ENCODE measurements at places on chromosomes 4 and X. TPM values are rescaled to one million over a fixed set of nuclear protein-coding genes. Genes with fewer than 3 reads are reported as not detected.

The PCDH10 gene
- 4.7 TPM for total RNA-seq

The IL13RA1 gene
- total RNA-seq = 35.3 TPM

The GLRA2 gene
- not detected for total RNA-seq

The TRAM1L1 gene
- total RNA-seq = 1.4 TPM

The CLNK gene
- not detected for total RNA-seq

The COL4A6 gene
- 0.79 TPM for total RNA-seq

The SPANXN3 gene
- not detected for total RNA-seq

The CDS1 gene
- total RNA-seq = 11.3 TPM

The DYNLT3 gene
- 26.6 TPM for total RNA-seq

The TMEM47 gene
- 38.7 TPM for total RNA-seq

The CXXC4 gene
- total RNA-seq = 1.0 TPM

The PRSS12 gene
- total RNA-seq = not detected

The CXorf58 gene
- 0.34 TPM for total RNA-seq

The VCX2 gene
- total RNA-seq = not detected

The GPR78 gene
- total RNA-seq = not detected

The LIMCH1 gene
- total RNA-seq = 123 TPM

DNA sequence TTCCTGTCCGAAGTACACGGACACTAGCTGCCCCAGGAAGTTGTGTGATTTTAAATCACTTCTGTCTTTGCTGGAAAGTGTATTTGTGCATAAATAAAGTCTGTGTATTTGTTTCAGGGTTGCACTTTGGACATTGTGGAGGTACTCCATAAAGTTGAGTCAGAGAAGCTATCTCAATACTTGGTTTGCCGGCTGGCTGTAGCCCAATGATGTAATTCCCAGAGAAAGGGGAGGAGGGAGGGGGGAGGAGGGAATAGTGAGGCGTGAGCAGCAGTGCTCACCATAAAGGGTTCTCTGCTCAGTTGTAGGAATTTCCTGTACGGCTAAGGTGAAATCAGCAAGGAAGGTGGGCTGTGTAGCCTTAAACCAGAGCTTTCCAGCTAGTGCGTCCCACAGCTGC is 7.5 kb downstream of the APEX2 start:
- no peaks in the 10 kb centered on the region for H3K4me1 ChIP-seq
- peak; percentile 50 for DNase-seq
- no peak overlapping the region for H3K27ac ChIP-seq
- H3K4me3 ChIP-seq = no peak overlapping the region
- H3K27me3 ChIP-seq = no peaks in the 10 kb centered on the region

- H3K4me1 ChIP-seq = no peaks in the 10 kb centered on the region
- peak; percentile 20 for DNase-seq
- H3K36me3 ChIP-seq = no peaks in the 10 kb centered on the region
These were observed 484.2 kb upstream of the BOD1L1 start for GRCh38 chr4:14111730-14112181.

DNA sequence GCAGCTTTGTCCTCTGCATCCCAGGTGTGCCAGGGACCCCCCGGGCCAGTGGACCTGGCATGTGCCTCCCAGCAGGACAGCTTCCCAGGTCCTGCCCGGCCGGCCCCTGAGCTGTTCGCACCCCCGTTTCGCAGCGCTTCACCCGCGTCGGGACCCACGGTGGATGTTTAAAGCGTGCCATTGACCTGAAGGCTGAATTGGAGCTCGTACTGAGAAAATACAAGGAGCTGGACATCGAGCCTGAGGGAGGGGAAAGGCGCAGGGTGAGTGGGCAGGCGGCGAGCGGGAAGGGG is 7.9 kb downstream of the UVSSA start:
- peaks cover 22% of the 10 kb centered on the region for H3K36me3 ChIP-seq
- H3K27ac ChIP-seq = no peak overlapping the region
- H3K4me3 ChIP-seq = no peak overlapping the region
- peaks cover 1% of the 10 kb centered on the region for H3K4me1 ChIP-seq
- no peak for DNase-seq
- H3K27me3 ChIP-seq = no peaks in the 10 kb centered on the region

DNA sequence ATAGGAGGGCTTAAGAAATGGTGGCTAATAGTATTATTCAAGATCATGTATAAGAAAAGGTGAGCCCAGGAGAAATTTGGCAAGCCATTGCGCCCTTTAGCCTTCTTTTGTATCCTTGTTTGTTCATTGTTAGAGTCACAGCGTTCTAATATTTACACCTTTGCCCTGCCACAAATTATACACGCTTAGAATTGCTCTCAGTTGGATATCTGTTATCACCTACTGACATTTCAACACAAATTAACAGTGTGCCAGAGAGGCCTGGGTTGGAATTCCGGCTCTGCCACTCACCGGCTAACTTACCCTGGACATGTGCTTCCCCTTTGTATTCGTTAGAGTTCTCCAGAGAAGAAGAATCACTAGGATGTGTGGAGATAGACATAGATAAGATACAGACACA is 148.7 kb upstream of the KIT start:
- no peak overlapping the region for H3K4me3 ChIP-seq
- DNase-seq = no peak
- H3K27me3 ChIP-seq = no peaks in the 10 kb centered on the region
- H3K27ac ChIP-seq = no peak overlapping the region
- no peaks in the 10 kb centered on the region for H3K36me3 ChIP-seq

DNA sequence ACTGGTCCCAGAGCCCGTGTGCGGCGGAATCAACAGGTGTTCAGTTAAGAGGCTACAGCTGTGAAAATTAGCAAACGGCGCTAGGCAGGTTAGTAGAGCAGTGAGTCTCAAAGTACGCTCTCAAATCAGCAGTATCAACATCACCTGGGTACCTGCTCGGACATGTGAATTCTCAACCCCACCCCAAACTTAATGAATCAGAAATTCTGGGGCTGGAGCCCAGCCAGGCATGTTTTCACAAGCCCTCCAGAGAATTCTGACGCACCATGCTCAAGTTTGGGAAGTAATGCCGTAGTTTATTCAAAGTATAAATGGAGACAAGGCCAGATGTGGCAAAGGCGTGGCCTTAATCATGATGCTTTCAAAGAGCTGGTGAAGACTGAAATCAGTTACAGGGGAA is 58.2 kb upstream of the PTCHD1 start:
- H3K4me3 ChIP-seq = no peak overlapping the region
- H3K27me3 ChIP-seq = peaks cover 13% of the 10 kb centered on the region
- H3K4me1 ChIP-seq = no peaks in the 10 kb centered on the region
- no peak for DNase-seq
- H3K36me3 ChIP-seq = no peaks in the 10 kb centered on the region

GRCh38 chrX:68114573-68115129 is 318.6 kb downstream of the OPHN1 start:
- no peak overlapping the region for H3K27ac ChIP-seq
- no peaks in the 10 kb centered on the region for H3K4me1 ChIP-seq
- no peak for DNase-seq
- H3K4me3 ChIP-seq = no peak overlapping the region
- no peaks in the 10 kb centered on the region for H3K36me3 ChIP-seq

GRCh38 chr4:187125062-187125461 is 401.4 kb upstream of the FAT1 start:
- no peak for DNase-seq
- H3K36me3 ChIP-seq = no peaks in the 10 kb centered on the region
- no peaks in the 10 kb centered on the region for H3K4me1 ChIP-seq
- H3K4me3 ChIP-seq = no peak overlapping the region
- no peaks in the 10 kb centered on the region for H3K27me3 ChIP-seq

DNA sequence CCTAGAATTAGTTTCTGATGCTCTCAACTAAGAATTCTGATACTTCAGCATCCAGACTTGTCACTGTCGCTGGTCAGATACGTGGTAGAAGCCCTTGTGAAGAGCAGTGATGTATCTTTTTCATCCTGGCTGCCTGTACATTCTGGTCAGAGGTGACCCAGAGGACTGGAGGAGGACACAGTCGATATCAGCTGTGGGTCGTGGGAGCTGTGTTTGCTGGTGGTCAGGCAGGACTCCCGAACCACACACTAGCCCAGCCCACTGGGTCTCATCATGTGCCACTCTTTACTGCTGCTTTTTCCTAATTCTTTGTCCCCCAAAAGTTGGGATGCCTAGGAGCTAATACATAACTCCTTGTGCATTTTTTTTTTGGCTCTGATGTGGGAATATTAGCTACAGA is 6.5 kb downstream of the DCUN1D4 start:
- DNase-seq = no peak
- H3K4me1 ChIP-seq = peaks cover 44% of the 10 kb centered on the region
- H3K27me3 ChIP-seq = no peaks in the 10 kb centered on the region
- no peaks in the 10 kb centered on the region for H3K36me3 ChIP-seq
- H3K4me3 ChIP-seq = no peak overlapping the region

DNA sequence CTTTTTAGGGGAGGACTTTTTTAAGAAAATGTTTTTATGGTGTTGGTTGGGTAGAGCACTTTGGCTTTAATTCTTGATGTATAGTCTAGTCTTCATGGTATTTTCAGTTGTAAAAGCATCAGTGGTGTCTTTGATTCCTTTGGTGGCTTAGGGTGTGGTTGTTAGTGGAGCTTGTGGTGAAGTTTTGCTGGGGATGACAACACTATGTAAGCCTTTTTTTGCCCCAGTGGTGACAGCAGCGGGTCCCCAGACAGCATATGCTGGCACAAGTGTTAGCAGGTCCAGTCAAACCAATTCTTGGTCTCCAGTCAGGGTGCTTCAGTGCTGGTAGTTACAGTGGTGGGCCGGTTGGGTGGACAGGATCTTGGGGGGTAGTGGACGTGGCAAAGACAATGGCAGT is 52.0 kb downstream of the CHIC1 start:
- H3K36me3 ChIP-seq = no peaks in the 10 kb centered on the region
- DNase-seq = no peak
- H3K4me1 ChIP-seq = no peaks in the 10 kb centered on the region
- H3K4me3 ChIP-seq = no peak overlapping the region
- no peaks in the 10 kb centered on the region for H3K27me3 ChIP-seq
- no peak overlapping the region for H3K27ac ChIP-seq

GRCh38 chr4:10180927-10181744 is 64.5 kb upstream of the WDR1 start:
- no peaks in the 10 kb centered on the region for H3K27me3 ChIP-seq
- no peaks in the 10 kb centered on the region for H3K4me1 ChIP-seq
- no peak overlapping the region for H3K27ac ChIP-seq

DNA sequence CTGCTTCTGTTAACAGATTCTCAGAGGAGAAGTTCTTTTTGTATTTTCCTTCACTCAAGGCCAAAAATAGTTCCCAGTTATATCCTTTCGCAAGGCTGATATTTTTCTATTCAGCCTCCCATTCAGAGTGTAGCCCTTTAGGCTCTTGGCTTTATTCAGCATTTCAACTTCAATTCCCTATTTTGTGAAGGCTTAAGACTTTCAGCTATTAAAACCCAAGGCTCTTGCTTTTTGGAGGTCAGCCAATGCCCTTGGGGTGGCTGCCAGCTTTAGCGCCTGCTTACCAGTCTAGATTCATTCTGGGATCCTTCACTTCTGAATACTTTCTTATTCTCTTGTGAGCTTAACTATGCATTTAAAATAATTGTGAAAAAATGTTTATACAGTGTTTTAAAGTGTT is 57.3 kb upstream of the ADGRA3 start:
- DNase-seq = peak; percentile 84
- H3K4me3 ChIP-seq = no peak overlapping the region
- no peaks in the 10 kb centered on the region for H3K27me3 ChIP-seq
- no peaks in the 10 kb centered on the region for H3K4me1 ChIP-seq
- no peaks in the 10 kb centered on the region for H3K36me3 ChIP-seq

- no peaks in the 10 kb centered on the region for H3K36me3 ChIP-seq
- H3K4me1 ChIP-seq = peaks cover 25% of the 10 kb centered on the region
- DNase-seq = no peak
- H3K27me3 ChIP-seq = no peaks in the 10 kb centered on the region
- no peak overlapping the region for H3K27ac ChIP-seq
These were observed 159.5 kb downstream of the PPP3CA start for GRCh38 chr4:101187841-101188240.

- no peaks in the 10 kb centered on the region for H3K4me1 ChIP-seq
- no peak overlapping the region for H3K4me3 ChIP-seq
- no peak for DNase-seq
- H3K27me3 ChIP-seq = peaks cover 14% of the 10 kb centered on the region
- no peak overlapping the region for H3K27ac ChIP-seq
These were observed 565.0 kb downstream of the BCOR start for GRCh38 chrX:39532761-39533160.

DNA sequence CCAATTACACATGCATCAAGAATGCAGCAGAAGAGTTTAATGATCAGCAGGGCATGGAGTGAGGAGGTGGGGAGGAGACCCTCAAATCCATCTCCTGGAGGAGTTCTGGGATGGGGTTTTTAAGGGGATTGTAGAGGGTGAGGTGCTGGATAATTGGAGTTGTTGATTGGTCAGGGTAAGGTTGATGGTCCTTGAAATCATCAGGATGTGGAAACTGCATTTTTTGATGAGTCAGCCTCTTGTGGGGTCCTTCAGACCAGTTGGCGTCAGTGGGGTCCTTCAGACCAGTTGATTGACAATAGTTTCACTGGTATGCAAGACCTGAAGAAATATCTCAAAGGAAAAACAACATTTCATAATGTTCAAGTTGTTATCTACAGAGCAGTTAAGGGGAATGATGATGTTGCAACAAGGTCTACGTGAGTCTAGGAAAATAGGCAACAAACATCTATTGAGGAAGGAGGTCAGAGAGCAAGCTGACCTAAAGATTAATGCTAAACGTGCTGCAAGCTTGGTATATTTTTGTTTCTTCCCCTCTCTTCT is 88.3 kb downstream of the NRK start:
- no peaks in the 10 kb centered on the region for H3K27me3 ChIP-seq
- H3K4me1 ChIP-seq = no peaks in the 10 kb centered on the region
- H3K4me3 ChIP-seq = no peak overlapping the region
- no peak overlapping the region for H3K27ac ChIP-seq
- DNase-seq = no peak

DNA sequence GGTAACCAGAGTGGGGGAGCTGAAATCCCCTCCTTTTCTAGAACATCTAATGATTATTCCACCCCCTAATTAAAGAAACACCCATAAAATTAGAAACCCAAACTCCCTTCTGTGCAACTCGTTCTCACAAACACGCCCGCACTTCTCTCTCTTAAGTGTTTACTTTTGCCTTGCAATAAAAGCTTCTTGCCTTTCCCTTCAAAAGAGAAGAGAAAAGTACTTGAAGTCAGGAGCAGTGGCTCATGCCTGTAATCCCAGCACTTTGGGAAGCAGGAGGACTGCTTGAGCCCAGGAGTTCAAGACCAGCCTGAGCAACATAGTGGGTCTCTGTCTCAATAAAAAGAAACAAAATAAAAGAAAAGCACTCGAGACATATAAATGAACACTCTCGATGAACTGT is 3.6 kb upstream of the GPR173 start:
- DNase-seq = no peak
- peaks cover 13% of the 10 kb centered on the region for H3K27me3 ChIP-seq
- H3K27ac ChIP-seq = no peak overlapping the region
- H3K36me3 ChIP-seq = no peaks in the 10 kb centered on the region
- H3K4me1 ChIP-seq = no peaks in the 10 kb centered on the region

GRCh38 chrX:71151366-71151765 is 6.7 kb downstream of the NLGN3 start:
- no peak overlapping the region for H3K27ac ChIP-seq
- no peak for DNase-seq
- no peak overlapping the region for H3K4me3 ChIP-seq
- no peaks in the 10 kb centered on the region for H3K4me1 ChIP-seq
- H3K36me3 ChIP-seq = no peaks in the 10 kb centered on the region
- no peaks in the 10 kb centered on the region for H3K27me3 ChIP-seq

- H3K27ac ChIP-seq = no peak overlapping the region
- H3K36me3 ChIP-seq = no peaks in the 10 kb centered on the region
- no peaks in the 10 kb centered on the region for H3K4me1 ChIP-seq
- H3K4me3 ChIP-seq = no peak overlapping the region
These were observed 37.3 kb downstream of the NUDT11 start for GRCh38 chrX:51459125-51459524.
